ENCODE measurements at places on chromosomes 16 and 17.

DNA sequence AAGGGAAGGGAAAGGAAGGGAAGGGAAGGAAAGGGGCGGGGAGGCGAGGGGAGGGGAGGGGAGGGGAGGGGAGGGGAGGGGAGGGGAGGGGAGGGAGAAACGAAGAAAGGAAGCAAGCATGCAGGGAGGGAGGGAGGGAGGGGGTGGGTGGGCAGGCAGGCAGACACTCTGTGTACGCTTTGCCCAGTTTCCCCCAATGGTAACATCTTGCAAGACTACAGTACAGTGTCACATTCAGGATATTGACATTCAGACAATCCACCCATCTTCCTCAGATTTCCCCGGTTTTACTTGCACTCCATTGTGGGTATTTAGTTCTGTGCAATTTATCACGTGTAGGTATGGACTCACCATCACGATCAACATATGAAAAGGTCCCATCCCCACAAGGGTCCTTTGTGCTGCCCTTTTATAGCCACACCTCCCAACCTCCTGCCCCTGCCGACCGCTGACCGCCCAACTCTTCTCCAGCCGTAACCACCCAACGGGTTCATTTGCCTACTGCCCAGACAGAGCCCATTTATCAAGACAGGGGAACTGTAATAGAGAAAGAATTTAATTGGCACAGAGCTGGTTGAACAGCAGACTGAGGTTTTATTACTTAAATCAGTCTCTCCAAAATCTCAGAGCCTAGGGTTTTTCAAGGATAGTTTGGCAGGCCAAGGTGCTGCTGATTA, 91.4 kb upstream of the FA2H start:
- DNase-seq = peak; percentile 16

DNA sequence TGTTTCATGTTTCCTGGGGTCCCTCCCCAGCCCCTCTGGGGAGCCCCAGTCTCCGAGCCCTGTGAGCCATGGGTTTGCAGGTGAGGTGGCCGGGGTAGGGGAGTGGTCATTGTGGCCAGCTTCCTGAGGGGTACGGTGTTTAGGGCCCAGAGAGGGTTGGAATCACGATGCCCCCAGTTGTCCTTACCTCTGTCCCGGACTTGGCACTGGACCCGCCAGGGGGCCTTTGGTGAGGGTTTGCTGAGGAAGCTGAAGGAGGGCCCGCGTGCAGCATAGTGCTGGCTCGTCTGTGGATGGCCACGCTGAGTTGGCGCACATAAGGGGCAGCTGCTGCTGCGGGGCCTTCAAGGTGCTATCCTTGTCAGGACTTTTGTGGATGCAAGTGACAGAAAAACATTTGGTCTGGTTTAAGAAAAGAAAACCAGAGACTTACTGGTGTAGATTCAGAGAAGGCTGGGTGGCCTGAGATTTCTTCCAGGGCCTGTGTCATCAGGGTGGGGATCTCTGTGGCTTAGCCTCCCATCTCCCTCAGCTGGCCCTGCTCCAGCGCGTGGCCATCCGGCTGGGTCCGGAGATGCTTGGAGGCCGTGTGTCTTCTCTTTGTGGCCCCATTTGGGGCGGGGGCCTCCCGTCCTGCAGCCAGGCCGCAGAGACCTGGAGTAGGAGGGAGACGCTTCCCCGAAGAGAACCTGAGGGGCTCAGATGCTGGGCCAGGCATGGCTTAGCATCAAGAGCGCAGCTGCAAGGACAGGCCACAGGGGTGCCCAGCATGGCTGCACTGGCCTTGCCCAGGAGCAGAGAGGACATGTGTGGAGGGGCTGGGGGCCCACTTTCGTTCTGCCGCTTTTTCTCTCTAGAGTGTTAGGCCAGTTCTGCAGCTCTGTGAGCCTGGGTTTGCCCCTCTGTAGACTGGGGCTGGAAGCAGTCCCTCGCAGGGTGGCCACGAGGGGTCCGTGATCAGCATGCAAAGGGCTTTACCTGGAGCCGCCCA, 33.7 kb upstream of the NUDT16L1 start:
- no peak for DNase-seq

- DNase-seq = no peak
Measured at GRCh38 chr17:34312080-34312479, 7.2 kb upstream of the CCL8 start.

DNA sequence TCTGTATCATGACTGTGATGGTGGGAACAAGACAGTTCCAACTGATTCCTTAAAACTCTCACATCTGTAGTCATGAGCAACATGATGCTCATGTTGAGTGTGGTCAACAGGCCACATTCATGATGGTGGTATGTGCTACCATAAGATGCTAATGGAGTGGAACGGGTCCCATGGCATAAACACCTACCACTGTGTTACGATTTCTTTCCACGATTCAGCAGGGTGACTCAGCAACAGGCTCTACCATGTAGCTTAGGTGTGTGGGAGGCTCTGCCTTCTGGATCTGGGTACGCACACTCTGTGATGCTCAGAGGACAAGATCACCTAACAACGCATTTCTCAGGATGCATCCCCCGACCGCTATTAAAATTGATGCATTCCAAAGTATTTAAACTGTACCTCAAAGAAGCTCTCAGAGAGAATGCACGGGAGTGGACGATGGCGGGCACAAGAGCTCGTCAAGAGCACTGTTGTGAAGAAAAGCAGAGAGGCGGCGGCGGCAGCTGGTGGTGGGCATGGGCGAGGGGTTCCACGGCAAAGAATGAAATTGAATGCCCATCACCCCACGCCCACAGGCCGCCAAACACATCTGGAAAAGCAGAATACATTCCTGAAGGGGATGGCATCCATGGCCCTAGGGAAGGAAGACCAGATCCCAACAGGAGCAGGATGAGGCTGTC, 133.3 kb downstream of the ZNF778 start:
- DNase-seq = no peak

DNA sequence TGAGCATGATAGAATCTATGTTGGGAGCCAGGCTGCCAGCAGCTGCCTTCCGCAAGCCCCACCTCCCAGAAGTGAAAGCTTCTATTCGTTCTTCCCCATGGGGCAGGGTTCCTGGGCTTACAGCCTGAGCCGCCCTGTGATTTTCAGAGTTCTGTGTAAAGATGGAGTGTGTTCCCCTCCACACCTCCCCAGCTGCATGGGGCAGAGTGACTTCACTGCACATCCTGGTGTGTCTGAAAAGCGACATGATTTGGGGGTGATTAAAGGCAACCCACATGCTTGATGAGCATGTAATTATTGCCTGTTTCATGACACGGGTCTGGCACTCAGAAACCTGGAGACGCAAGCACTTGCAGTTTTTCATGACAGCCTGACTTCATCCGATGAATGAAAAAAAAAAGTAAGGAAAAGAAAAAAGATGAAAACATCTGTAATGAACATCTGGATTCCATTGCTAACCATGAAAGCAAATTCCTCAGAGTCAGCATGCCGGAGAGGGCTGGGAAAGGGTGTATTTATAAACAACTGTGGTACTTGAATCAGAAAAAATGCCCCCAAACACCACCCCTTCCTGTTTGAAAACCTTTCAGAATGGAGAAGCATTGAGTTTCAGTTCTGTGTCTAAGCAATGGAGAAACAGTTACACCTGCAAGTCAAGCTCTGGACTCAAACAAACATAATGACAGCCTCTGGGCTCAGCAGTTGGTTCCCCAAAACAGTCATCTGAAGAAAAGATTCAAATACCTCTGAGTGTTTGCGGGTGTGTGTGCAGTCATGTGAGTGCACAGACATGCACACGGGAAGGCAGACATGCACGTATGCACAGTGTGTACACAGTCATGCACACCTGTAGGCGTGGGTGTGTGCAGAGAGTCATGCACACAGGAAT, 266.0 kb downstream of the ENGASE start:
- DNase-seq = no peak

DNA sequence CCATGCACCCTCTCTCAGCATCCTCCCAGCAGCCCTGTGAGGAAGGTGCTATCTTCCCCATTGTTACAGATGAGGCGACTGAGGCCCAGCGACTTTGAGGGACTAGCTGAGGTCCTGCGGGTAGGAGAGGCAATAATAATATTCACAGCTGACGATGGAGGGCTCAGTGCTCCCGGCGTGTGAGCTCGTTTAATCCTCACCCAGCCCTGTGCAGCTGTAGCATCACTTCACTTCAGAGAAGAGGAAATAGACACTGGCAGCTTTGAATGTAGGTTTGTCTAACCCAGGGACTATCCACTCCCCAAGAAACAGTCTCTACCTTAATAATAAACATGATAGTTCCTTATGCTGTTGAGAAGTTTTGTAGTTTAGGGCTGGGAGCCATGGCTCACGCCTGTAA, 21.6 kb downstream of the LASP1 start:
- no peak for DNase-seq

DNA sequence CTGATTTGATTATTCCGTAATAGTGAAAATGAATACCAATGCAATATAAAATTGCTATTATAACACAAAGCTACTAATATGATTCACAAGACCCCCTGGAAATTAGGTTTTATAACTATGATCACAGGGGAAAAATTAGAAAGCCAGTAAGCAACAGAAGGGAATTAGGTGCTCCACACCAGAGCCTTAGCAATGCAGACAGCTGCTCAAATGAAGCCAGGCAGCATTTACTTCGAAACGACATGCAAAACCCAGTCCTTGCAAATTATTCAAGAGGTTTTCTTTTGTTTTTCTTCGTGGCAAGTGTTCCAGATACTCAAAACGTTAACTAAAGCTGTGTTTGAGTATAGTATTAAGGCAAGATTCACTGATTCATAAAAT, 47.9 kb downstream of the TOX3 start:
- no peak for DNase-seq

DNA sequence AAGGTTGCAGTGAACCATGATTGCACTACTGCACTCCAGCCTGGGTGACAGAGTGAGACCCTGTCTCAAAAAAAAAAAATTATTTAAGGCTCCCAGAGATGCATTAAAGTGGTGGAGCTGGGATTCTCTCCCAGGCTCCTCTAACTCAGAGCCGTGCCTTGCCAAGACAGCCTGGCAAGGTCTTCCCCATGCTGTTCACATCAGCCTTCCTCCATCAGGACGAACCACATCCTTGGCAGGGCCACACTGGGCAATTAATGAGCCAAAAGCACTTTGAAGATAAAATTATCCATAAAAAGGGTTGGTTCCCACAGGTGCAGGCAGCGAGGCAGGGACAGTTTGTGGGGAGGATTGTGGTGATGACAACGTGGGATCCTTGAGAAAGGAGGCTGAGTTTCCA, 19.8 kb upstream of the BBS2 start:
- DNase-seq = no peak

DNA sequence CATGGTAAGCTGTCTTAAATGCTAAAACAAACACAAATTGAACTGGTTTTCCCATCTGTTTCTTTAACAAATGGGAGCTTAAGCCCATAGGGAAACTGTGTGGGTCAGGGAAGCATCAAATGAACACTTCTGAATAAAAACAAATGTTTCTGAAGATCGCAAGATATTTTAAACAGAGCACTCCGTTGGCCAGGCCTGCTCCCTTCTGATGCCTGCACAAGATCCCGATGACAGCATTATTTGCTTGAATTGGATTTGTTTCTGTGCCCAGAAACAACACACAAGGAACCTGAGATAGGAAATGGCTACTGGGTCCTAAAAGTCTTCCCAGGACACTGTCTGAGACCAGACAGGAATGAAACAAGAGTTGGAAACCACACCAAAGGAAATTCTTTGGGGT, 425.8 kb upstream of the ZFHX3 start:
- no peak for DNase-seq

DNA sequence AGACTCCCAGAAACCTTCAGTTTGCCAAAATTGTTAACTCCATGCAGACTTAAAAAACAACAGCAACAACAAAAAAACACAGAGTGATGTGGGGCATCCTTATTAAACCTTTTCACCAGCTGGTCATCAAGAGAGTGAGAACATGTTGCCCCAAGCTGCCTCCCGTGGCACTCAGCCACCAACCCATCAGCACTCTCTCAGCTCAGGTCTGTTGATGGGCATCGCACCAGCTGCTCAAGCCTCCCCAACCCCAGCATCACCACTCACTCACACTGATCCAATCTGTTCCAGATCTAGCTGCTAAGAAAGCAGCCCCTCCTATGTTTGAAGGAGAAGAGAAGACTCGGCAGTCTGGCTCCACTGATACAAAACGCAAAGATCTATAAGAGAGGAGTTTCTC, 46.8 kb downstream of the SLC39A11 start:
- no peak for DNase-seq

DNA sequence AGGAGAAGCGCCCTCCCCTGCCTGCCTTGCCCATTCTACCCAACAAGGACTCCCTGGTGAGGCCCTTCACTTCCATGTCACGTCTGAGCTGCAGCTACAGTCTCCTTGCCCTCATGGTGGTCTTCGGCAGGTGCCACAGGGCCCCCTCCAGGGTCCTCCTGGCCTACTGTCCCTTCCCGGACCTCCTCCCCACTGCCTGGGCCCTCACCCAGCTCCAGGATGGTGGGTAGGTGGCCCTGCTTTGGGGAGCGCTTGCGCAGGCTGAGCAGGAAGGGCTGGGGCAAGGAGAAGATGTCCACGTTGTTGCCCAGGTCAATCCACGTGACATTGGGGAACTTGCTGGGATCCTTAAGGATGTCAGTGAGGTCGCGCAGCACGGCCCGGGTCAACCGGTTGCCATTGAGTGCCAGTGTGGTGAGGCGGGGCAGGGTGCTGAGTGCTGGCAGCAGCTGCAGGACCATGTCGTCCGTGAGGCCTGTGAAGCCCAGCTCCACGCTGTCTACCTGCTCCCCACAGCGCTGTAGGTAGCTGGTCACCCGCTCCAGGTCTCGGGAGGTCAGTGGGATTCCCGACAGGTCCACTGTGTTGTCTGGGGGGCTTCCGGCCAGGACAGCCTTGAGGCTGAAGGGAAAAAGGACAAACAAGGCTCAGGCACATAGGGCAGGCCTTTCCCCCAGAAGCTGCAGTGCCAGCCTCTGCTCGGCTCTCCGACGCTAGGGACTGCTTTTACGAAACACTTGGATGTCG, 28.3 kb downstream of the TRPV2 start:
- no peak for DNase-seq

DNA sequence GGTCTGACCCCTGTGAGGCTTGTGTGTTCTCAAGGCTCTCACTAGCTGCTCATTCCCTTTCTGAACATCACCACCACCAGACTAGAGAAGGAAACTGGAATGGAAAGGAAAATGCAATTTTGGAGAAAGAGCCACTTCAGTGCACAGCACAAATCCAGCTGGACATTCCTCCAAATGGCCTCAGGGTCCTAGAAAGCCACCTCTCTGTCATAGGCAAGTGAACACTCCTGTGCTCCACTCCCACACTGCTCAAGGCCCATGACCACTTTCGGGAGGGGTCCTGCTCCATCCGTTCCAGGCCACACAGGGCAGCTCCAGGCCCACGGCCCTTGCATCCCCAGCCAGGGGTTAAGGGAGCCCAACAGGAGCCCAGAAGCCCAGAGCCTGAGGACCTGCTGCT, 2.6 kb downstream of the LRRC75A start:
- no peak for DNase-seq

DNA sequence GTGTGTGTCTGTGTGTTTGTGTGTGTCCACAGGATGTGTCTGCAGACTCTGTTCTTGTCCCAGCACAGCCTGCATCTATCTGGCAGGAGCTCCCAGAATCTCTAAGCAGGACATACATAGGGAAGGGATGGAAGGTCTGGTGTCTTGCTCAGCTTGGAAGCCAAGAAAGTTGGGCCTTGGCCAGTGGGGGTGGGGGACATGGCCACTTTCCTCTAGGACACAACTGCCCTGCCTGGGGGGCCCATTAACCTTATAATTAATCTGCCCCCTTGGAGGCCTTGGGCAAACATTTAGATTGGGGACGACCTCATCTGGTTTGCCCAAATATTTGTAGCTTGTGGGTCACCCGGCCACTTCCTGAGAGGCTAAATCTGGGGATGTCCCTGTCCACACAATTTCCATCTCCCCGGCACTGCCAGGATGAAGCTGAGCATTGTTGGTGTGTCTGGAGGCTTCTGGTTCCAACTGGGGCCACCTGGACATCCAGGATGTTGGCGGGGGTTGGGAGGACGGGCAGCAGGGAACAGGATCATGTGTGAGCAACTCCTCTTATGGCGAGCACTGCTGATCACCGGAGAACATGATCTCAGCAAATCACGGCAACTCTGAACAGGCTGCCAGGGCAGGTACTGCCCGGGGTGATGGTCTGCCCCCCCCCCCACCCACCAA, 17.2 kb upstream of the FOXF1 start:
- DNase-seq = no peak
